ENCODE measurements at places on chromosomes 5 and 9. TPM values are rescaled to one million over a fixed set of nuclear protein-coding genes. Genes with fewer than 3 reads are reported as not detected.

- peaks cover 24% of the 10 kb centered on the region for H3K27me3 ChIP-seq
- DNase-seq = no peak
- no peaks in the 10 kb centered on the region for H3K4me1 ChIP-seq
Measured at GRCh38 chr5:44389823-44390143, 563 bp upstream of the FGF10 start.

DNA sequence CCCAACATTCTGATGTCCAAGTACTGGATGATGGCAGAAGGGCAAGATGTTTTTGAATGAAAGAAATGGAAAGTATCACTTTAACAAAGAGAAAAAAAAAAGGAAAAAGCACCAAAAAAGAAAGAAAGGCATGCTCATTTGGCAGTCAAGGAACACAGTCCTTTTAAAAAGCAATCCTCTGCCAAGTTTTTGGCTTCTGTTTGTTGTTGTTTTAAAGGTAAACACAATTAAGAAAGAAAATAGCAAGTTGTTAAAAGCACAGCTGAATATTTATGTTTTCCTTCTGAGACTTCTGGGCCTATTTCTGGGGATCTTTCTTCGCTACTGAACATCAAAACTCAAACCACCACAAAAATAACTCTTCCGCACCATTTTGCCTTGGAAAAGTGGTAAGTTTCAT, 162.1 kb downstream of the TRPM3 start:
- no peaks in the 10 kb centered on the region for H3K4me1 ChIP-seq
- H3K36me3 ChIP-seq = no peaks in the 10 kb centered on the region
- H3K27ac ChIP-seq = no peak overlapping the region
- DNase-seq = no peak

DNA sequence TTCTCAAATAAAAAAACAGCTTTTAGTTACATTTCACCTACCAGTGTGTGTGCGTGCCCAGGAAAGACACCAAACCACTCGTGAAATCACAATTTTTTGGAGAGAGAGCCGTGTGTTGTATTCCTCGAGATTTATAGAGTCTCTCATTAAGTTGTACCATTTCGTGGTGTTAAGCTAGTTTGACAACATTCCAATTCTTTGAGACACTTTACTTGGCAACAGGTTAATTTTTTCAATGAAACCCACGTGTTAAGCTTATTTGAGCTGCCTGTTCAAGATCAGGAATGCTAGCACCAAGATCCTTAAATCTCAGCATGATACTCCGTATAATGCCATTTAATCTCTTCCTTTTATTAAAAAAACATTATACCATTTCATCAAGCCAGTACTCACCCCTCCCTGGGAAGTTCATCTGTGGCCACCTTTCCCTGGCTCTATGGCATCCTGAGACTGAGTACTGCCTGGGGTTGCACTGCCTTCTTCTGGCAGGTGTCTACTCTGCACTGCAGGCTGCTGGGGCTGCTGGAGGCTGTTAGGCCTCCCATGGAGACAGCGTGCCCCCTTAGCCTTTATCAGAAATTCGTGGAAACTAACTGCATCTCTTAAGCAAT, 143.7 kb downstream of the ARHGAP26 start:
- DNase-seq = no peak
- H3K4me1 ChIP-seq = no peaks in the 10 kb centered on the region
- H3K27me3 ChIP-seq = no peaks in the 10 kb centered on the region
- H3K36me3 ChIP-seq = peaks cover 15% of the 10 kb centered on the region
- no peak overlapping the region for H3K27ac ChIP-seq

- peak; percentile 82 for DNase-seq
- H3K27me3 ChIP-seq = no peaks in the 10 kb centered on the region
- no peaks in the 10 kb centered on the region for H3K36me3 ChIP-seq
- H3K27ac ChIP-seq = no peak overlapping the region
- no peak overlapping the region for H3K4me3 ChIP-seq
Measured at GRCh38 chr9:120109242-120109641, 470.7 kb downstream of the CDK5RAP2 start.

GRCh38 chr5:84253946-84254345, 130.7 kb downstream of the EDIL3 start:
- no peaks in the 10 kb centered on the region for H3K27me3 ChIP-seq
- no peaks in the 10 kb centered on the region for H3K36me3 ChIP-seq
- no peaks in the 10 kb centered on the region for H3K4me1 ChIP-seq

DNA sequence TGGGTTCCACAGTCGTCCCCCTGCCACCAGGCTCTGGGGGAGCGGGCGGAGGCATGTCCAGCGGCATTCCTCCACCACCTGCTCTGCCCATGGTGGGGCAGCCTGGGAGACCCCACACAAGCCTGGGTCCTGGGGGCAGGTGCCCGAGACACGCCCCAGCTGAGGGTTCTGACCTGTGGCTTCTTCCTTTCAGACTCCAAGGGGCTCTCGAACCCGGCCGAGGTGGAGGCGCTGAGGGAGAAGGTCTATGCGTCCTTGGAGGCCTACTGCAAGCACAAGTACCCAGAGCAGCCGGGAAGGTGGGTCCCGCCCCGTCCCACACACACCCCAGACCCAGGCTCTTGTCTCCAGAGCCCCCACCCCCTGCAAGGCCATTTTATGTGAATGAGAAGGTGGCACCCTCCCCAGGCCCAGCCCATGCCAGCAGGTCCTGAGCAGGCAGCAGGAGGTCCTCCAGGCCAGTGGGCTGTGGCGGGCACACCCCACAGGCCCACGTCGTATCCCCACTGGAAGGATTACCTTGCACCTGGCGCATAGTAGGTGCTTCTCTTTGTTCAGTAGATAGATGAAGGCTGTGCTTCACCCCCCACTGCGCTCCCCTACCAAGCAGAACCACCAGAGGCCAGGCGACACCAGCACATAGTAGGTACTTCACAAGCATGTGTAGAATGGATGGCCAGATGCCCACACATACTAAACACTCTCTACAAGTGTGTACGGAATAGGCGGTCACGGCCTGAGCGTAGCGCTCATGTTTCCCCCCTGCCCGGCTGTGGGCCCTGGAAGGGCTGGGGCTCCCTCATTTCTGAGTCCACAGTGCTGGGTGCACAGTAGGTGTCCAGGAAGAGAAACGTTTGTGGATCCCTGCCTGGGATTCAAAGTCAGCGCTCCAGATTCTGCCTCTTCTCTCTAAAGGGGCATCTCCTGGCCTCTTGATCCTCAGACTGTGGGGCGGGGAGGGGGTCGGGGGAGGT, 107.9 kb downstream of the RXRA start:
- no peaks in the 10 kb centered on the region for H3K27me3 ChIP-seq
- DNase-seq = no peak
- no peak overlapping the region for H3K4me3 ChIP-seq
- H3K4me1 ChIP-seq = no peaks in the 10 kb centered on the region

- no peak for DNase-seq
- no peaks in the 10 kb centered on the region for H3K36me3 ChIP-seq
- H3K4me1 ChIP-seq = peaks cover 5% of the 10 kb centered on the region
- H3K27me3 ChIP-seq = no peaks in the 10 kb centered on the region
- H3K4me3 ChIP-seq = no peak overlapping the region
Measured at GRCh38 chr5:102760815-102761214, 5.7 kb downstream of the PAM start.

- no peaks in the 10 kb centered on the region for H3K4me1 ChIP-seq
- H3K4me3 ChIP-seq = no peak overlapping the region
- DNase-seq = no peak
- H3K36me3 ChIP-seq = no peaks in the 10 kb centered on the region
Measured at GRCh38 chr9:7601739-7602138, 197.8 kb downstream of the DMAC1 start.

DNA sequence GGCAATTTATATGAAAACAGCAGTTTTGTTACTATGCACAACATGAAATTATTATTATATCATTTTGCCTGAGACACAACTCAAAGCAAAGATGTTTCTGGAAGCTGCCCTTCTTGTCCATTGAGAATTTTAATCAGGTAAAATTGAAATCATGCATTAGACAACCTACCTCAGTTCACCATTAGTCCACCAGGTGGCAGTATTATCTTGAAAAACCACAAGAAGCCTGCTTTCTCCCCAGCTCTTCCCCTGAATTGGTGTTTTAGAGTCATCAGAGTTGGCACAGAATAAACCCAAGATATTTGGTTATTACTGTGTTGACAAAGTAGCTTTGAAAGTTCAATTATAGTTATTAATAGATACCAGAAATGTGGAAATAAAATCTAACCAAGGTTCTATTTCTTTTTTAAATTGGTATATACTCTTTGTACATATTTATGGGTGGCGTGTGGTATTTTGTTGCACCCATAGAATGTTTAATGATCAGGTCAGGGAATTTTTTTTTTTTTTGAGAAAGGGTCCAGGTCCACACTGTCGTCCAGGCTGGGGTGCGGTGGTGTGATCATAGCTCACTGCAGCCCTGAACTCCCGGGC, 25.7 kb downstream of the UTP15 start:
- no peak overlapping the region for H3K4me3 ChIP-seq
- H3K36me3 ChIP-seq = no peaks in the 10 kb centered on the region
- H3K4me1 ChIP-seq = no peaks in the 10 kb centered on the region
- H3K27me3 ChIP-seq = no peaks in the 10 kb centered on the region
- no peak overlapping the region for H3K27ac ChIP-seq
- DNase-seq = no peak

- H3K4me1 ChIP-seq = peaks cover 11% of the 10 kb centered on the region
- no peaks in the 10 kb centered on the region for H3K27me3 ChIP-seq
- H3K36me3 ChIP-seq = peaks cover 14% of the 10 kb centered on the region
Measured at GRCh38 chr5:90561766-90562165, 3.2 kb downstream of the ADGRV1 start.

DNA sequence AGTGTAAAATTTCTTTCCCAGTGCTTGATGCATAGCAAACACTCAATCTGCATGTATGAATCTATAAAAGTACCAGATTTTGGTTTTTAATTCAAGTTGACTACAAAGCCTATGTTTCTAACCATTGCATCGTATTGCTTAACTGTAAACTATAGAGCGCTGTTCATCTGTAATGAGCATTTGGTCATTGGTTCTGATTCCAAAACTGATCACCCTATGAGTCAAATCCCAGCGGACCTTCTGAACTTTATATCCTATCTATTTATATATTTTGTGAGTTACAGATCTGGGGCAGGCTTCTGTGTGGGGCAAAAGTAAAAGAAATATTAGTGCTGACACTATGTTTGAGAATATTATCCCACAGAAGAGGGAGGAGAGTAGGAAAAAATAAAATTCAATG, 305.7 kb upstream of the TNC start:
- no peak overlapping the region for H3K27ac ChIP-seq
- no peak overlapping the region for H3K4me3 ChIP-seq
- no peaks in the 10 kb centered on the region for H3K27me3 ChIP-seq
- peaks cover 16% of the 10 kb centered on the region for H3K36me3 ChIP-seq

DNA sequence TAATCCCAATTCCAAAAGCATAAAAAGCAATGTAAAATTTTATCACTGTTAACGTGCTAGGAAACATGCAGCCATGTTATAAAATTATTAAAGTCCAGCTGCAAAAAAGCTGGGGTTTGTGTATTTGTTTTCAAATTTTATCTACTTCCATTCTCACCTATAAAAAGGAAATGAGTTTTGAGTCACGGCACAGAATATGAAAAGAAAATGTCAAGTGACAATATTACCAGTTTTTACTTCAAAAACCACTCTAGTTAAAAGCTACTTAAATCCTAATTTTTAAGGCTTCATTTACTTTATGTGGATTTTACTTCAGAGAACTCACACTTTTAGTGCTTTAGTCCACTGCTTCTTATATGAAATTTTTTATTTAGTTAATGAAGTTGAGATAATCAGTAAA, 72.7 kb upstream of the IFNE start:
- H3K4me1 ChIP-seq = peaks cover 3% of the 10 kb centered on the region
- H3K4me3 ChIP-seq = no peak overlapping the region
- H3K27me3 ChIP-seq = no peaks in the 10 kb centered on the region
- DNase-seq = no peak
- no peaks in the 10 kb centered on the region for H3K36me3 ChIP-seq

DNA sequence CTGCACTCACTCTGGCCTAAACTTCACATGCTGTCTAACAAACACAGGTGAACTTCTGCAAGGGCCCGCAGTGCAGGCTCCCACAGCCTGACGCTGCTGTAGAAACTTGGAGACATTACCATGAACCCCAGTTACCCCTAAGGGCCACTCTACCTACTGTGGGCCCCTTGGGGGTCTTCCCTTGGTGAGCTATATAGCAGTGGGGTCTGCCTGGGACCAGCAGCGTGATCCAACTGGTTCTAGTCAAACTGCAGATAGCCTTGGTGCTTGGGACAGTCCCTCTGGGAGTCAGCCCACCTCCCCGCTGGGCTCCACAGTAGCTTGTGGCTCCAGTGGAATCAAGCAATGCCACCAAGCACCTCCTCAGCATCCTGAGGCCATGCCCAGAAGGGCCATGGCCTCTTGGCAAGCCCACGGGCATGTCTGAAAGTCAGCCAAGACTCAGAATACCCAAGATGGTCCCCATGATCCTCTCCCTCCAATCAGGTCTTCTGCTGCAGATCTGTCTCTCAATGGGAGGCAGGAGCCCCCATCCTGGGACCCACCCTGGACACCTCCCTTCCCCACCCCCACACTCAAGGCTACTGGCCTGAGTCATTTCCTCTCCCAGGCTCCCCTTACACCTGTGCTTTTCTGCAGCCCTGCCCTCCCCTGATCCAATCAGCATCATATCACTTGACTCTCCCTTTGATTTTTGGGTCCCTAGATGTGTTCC, 230.0 kb upstream of the IRX1 start:
- no peaks in the 10 kb centered on the region for H3K4me1 ChIP-seq
- DNase-seq = peak; percentile 10

DNA sequence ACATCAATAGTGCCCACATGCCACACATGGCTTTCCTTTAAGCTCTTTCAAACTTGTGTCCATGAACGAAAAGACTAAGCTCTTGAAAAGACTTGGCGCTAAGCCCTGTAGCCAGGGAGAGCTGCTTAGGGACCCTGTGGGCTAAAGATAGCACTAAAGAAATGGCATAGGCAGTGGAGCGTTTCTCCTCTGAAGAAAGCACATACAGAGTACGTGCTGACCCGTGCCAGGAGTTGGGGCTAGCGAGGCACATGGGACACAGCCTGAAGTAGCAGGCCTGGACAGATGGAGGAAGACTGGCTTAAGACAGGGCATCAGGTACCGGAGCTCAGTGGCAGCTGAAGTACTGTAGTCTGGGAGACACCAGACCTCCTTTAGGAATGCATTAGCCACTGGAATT, 39.7 kb downstream of the ADGRV1 start:
- no peak for DNase-seq
- no peaks in the 10 kb centered on the region for H3K27me3 ChIP-seq
- peak overlapping the region; percentile 1 for H3K27ac ChIP-seq

DNA sequence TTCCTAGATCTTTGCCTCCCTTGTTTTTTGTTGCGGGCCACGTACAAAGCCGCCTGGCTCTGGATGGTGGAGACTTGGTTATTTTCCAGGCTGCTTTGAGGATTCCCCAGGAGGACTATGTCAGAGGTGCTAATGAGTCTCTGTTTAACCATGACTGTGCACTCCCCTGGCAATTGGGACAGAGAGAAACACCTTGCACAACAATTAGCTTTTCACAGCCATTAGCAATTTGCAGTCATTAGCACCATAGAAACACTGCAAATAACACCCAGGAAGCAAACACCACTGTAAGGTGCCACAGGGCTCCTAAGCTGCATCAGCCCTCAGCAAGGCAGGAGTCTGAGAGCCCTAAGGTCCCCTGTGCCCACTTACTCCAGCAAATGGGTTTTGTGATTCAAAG, 201.0 kb upstream of the VLDLR start:
- H3K27me3 ChIP-seq = no peaks in the 10 kb centered on the region
- no peak overlapping the region for H3K27ac ChIP-seq
- no peak overlapping the region for H3K4me3 ChIP-seq

The AMBP gene
- total RNA-seq = 0.81 TPM

The SMU1 gene
- total RNA-seq = 26.9 TPM

The SPRY4 gene
- total RNA-seq = 92.4 TPM

The PDCD1LG2 gene
- total RNA-seq = not detected

The PCDHB9 gene
- total RNA-seq = 2.6 TPM

The CARD9 gene
- 5.6 TPM for total RNA-seq
